HCEC 1CT (cell line): ENCODE measurements at places on chromosomes 2 and 18.
A peak's percentile ranks its signal among the peaks of the same experiment; 100 is the strongest.

DNA sequence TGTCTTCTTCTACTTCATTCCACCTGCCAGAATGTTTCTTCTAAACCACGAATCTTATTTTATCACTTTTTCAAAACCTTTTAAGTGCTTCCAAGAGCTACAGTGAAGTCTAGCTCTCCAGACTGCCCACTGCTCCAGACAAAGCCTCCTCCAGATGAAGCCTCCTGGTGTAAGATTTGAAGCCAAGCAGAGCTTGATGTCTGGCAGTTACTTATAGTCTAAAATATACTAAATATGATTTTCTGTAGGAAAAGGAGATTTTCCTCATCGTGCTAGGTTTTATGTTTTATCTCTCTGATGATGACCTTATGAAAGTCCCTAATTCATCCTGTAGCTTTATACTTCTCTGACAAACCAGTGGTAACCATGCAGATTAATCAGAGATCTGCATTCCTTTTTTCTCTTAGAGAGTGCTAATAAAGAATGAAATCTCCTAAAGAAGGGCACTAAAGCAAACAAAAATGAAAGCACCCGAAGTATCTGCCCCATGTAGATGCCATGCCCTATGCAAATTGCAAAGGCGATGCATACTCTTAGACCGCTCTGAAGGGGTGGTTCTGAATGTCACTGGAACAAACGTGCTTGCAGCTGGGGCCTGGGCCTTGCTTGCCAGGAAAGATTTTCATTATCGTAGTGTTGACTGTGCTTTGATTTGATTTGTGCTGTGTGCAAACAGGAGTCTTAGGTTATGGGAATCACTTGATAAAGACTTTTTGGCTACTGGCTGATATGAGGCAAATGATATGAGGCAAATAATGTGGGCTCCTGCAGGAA, 314.2 kb downstream of the PID1 start:
- no peak for DNase-seq

- no peak for DNase-seq
Measured at GRCh38 chr2:11513319-11513718, 20.5 kb upstream of the GREB1 start.

DNA sequence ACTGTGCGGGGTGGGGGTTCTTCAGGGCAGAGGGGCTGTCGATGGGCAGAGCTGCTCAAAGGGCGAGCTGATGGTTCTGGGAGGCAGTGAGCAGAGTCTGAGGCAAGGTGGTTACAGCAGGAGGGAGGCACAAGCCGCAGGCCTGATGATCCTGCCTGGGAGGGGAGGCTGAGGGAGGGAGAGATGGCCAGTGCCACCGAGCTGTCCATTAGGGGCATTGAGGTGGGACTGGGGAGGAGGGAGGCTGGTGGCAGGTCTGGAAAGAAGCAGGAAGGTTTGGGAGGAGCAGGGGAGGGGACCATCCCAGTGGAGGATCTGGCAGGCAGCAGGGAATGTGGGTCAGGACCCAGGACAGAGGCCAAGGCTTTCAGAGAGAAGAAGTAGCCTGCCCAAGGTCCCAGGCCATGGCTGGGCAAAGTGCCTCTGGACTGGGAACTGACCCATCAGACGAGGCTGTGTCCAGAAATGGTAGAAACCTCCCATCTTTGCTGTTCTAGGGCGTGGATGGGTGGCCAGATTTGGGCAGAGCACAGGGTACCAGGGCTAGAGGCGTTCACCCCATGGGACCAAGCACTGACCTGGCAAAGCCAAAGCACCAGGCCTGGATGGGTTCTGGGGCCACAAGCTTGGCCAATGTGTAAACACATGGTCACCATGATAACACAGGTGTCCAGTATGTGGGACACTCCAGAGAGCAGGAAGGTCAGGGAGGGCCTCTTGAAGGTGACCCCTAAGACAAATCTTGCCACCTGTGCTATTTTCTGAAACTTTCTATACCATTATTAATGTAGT, 55.5 kb downstream of the INHBB start:
- DNase-seq = no peak

DNA sequence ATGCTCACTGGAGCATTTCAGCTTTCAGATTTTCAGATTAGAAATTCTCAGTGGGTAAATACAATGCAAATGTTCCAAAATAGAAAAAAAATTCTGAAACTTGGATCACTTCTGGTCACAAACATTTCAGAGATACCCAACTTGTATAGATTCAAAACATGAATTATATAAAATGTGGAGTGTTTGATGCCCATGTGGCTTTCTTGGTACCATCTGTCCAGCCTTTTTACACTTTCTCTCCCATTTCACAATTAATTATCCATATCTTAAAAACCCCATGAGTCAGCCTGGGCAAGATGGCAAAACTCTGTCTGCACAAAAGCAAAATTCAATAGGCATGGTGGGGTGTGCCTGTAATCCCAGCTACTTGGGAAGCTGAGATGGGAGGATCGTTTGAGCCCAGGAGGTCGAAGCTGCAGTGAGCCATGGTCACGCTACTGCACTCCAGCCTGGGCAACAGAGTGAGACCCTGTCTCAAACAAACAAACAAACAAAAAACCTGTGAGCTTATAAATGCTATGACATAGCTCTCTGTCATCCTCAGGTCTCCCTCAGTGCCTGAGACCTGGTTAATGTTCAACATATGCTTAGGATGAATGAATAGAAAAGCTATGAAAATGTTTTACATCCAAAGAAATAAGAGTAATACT, 146.3 kb upstream of the TTC39C start:
- DNase-seq = no peak

GRCh38 chr2:236121546-236121945, 46.6 kb downstream of the GBX2 start:
- DNase-seq = peak; percentile 30
